Brain microvascular endothelial cell (primary cell): ENCODE measurements at places on chromosomes 2 and 18.

GRCh38 chr2:62996534-62997186, 54.0 kb upstream of the OTX1 start:
- DNase-seq: no peak

DNA sequence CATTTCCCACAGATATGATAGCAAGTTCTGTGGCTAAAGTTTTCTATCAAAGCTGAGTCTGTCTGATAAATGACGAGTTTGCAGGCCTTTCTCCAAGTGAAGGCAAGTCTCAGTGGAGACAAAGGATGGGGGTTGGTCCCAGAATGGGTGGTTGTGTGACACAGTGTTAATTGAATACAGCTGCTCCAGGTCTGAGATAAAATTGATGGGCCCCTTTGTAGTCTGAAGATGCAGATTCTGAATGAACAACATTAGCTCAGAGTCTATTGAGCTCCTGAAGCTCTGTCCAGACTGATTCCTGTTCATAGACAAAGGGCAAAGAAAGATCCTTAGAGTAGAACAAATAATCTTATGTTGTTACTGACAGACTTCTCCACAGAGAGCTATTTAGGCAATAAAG, 296.9 kb upstream of the CYRIA start:
- no peak for DNase-seq

DNA sequence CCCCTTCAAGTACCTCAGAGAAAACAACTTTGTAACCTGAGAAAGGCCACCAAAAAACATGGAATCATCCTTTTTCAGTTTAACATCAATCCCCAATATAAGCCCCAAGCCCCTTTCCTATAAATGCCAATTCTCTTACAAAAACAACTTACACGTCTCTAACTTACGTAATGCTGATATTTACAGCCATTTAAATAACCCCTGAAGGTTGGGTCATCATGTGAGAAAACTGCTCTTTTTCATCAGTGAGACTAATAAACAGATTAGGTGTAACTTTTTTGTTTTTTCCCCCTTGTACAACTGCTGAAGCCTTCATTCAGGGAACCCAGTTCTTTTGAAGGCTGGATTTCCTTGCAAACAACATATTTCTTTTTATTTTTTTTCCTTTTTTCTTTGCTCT, 3.7 kb downstream of the FASTKD1 start:
- no peak for DNase-seq

GRCh38 chr2:7639476-7639875, 722.3 kb downstream of the RNF144A start:
- no peak for DNase-seq

- no peak for DNase-seq
Observed at GRCh38 chr2:143607231-143608062, 478.2 kb downstream of the ARHGAP15 start.

DNA sequence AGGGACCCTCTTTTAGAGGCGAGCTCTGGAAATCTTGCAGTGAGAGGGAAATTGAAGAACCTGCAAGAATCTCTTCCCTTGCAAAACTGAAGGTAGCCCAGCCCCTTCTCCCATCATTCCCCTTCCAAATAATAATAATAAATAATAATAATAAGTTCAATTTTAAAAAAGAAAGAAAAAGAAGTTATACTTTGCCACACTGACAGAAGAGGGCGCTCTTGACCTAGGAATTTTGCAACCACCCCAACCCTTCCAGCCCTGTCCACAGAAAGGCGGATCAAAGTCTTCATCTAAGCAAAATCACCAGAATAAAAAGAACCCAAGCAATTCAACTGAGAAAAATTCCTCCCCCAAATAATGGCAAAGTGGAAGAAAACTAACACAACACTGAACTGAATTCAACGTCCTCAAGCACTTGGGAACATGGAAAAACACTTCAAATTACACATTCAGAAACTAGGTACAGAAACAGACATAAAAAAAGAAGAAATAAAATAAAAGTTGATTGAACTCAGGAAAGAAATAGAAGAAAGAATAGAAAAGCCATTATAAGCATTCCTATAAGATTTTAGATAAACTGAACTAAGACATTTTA, 98.9 kb upstream of the GLS start:
- DNase-seq: peak; percentile 34

DNA sequence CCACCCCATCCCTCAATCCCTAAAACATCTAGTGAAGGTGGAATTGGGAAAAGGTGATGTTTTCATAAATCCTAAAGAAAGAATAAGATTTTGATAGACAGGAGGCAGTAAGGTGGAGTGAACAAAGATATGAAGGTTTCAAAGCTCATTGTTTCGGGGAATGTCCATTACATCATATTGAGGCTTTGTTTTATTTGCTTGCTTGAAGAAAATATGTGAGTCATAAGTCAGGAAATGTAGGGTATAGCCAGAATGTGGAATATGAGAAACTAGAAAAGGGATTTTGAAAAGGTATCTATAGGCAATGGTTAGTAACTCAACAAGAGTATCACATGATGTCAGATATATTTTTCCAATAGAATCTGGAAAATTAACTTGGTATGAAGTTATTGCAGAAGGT, 1178.5 kb upstream of the ACVR2A start:
- DNase-seq: no peak

GRCh38 chr2:3785220-3785889, 82.0 kb downstream of the DCDC2C start:
- peak; percentile 36 for DNase-seq

GRCh38 chr2:43047187-43047780, 179.1 kb downstream of the ZFP36L2 start:
- no peak for DNase-seq

DNA sequence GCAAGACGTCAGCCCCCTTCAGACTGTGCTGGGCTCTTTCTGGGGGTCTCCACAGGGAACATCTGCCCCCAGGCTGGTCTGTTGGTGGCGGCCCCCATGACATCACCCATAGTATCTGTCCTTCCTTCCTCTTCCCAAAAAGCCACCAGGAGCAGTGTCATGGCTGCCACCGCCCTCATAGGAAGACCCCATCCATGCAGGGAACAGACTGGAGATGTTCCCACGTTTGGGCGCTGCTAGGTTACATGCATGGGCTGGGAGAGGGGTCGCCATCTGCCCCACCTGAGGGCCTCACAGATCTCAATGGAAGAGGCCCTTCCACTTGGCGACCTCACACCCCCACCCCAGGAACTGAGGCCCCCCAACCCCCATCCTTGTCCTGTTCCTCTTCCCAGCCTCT, 5.1 kb downstream of the SPATA3 start:
- DNase-seq: no peak

DNA sequence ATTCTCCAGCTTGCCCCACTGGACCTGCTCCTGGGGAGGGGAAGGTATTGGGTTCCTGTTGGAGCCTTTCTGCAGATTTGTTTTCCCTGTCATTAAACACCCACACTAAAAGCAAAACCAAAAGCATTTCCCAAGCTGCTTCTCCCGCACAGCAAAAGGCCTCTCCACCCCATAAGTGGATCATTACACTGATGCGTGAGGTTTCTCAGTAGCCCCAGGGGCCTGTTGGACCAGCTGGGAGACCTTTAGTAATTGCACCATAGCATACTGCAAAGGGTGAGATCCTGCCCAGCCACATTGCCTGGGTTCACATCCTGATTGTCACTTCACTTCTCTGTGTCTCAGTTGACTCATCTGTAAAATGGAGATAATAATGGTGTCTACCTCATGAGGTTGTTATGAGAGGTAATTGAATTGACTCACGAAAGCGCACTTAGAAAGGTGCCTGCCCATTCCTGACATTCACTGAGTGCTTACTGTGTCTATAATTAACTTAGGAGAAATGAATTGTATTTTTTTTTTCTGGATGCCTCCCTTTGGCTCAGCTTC, 43.9 kb downstream of the TOGARAM2 start:
- no peak for DNase-seq

DNA sequence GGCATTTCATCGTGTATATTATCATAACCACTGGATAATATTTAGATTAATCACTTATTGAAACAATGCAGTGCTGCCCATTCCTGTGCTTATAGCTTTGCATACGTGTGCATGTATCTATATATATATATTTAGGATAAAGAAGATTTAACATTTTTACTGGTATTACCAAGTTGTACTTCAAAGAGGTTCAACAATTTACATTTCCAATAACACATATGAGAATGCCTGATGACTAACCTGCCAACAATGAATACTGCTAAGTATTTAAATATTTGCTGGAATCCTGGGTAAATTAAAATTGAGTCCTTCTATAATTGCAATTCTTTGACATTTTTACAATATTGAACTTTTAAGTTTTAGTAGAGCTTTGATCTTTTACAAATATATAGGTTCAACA, 111.4 kb downstream of the SLC39A10 start:
- no peak for DNase-seq

- no peak for DNase-seq
Observed at GRCh38 chr18:3251963-3252277, 4.3 kb downstream of the MYL12A start.

DNA sequence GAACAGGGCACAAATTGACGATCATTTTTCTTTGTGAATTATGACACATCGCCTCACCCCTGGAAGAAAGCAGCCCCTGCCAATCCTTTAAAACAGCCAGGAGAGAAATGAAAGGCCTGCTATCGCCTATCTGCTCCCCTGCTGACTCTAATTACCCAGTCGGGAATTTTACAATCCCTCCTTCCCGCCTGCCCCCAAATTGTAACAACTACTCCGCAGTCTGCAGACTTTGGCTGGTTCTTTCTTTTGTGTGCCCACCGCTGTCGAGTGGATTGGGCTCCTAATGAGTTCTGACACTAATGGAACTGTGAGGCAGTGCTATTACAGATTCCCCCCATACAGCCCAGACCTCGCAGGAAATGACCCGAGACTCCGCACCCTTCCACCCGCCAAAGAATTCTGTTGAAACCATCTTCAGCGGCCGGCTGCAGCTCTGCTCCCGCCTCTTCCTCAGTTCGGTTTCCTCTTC, 281.2 kb upstream of the PARD3B start:
- no peak for DNase-seq

GRCh38 chr2:99445065-99445464, 44.8 kb downstream of the REV1 start:
- DNase-seq: no peak

DNA sequence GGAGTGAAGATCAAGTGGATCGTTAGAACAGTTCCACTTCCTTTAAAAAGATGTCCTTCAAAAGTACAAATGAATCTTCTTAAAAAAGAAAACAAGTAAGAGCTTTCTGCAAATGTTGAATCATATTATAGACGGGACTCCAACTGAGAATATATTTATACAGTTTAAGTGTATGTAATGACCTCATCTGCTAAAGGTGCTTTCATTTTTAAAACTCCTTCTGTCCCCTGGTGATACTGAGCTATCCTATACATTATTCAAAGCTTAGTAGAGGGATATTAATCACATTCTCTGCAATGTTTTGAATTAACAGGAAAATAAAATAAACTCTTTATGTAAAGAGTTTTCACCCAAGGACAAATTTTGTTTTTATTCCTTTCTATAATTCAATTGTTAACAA, 420.7 kb upstream of the SLC8A1 start:
- DNase-seq: no peak

DNA sequence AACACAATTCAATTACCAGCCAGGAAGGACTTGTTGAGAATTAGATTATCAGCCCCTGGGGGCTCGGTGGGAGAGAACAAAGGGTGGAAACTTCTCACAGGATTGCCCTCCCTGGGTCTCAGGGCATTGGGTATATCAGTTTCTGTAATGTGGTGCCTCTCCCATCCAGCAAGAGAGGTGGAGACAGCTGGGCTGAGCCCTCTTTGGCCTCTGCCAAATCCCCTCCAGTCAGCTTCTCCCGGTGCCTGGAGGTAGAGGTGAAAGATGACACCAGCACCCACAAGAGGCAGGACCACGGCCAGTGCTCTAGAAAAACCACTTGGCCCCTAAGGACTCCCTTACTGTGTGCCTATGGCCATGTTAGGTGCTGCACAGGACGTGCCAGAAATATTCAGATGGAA, 179.7 kb downstream of the HAUS1 start:
- no peak for DNase-seq

DNA sequence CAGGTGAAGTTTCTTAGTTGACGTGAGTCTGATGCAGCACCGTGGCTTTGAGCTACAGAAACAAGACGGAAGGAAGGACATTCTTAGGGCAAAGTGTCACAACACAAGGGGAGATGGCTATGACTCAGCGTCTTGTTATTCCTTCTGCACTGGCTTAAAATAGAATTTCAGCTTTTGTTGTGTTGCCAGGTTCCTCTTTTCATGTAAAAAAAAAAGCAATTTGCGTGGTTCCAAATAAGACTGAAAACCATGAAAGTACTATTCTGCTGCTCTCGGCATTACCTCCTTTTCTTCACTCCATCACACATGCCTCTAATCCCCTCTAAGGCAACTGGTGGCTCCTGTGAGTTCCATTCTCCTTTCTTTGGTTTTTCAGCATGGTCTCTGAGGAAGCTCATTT, 150.1 kb downstream of the ANTXR1 start:
- DNase-seq: peak; percentile 87

DNA sequence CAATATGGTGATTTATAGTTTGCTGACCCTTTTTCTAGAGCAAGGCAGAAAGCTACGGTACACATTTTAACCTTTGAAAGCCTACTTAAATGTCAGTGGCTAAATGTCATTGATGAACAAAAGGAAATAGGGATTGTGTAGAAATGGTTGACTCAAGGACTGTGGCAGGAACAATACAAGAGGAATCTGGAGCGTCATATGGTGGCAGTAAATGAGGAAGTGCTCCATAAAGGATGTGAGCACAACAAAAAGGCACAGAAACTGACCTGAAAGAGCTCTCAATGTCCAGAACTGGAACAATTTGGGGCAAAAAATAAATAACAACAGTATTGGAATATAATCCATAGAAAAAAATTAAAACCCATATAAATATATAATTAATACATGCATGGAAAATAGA, 443.9 kb upstream of the VRK2 start:
- no peak for DNase-seq

DNA sequence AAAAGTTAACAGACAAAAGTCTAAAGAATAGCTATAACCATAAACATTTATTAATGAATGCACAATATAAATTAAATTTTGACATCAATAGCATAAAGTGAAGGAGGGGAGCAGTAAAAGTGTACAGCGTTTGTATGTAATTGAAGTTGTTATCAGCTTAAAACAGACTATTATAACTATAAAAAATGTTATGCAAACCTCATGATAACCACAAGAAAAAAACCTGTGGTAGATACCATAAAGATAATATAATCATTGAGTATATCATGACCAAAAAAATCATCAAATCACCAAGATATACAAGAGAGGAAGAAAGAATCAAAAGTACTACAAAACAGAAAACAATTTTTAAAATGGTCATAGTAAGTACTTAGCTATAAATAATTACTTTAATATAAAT, 122.1 kb upstream of the ID2 start:
- no peak for DNase-seq

GRCh38 chr2:190713471-190713870, 64.6 kb downstream of the NAB1 start:
- no peak for DNase-seq

GRCh38 chr2:84201158-84201557, 257.9 kb downstream of the SUCLG1 start:
- no peak for DNase-seq
